Psoas muscle (tissue), 8 donors: ENCODE measurements at places on chromosomes 7 and 10. TPM values are rescaled to one million over a fixed set of nuclear protein-coding genes. Genes with fewer than 3 reads are reported as not detected.

TDRD1 gene
- total RNA-seq: not detected

DNA sequence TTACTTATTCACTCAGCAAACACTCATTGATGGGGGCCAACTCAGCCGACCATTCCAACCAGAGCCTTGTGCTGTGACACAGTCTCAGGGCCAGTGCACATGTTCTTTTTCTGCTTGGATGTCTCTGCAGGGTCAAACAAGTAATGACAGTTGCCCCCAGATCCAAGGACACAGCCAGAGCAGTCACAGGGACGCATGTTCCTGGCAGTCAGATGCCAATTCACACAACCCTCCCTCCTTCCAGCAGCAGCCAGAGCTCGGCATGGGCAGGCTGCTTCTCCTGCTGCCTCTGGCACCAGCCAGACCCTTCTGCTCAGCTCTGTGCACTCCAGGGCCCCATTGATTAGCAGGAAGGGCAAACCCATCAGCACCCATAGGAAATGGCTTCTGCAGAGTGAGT is 20.3 kb downstream of the DRGX start:
- DNase-seq: no peak

DNA sequence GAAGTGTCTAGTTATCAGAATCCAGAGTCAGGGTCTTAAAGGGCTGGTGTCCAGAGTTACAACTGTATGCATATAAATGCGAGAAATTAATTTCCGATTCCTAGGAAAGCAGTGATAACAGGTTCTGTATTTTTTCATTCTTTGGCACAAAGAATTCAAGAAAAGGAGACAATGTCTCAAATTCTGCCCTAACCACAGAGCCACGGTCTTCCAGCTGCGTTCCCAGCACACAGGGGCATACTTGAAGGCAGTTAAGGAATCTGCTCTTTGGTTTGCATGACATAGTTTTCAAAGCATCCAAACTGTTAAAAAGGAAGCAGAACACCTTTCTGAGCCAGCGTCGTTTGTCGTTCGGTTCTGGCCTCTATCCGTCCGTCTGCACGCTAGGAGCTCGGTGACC is 416.9 kb upstream of the MKI67 start:
- DNase-seq: no peak

GRCh38 chr10:69004821-69005220 is 16.2 kb downstream of the KIFBP start:
- no peak for DNase-seq

DNA sequence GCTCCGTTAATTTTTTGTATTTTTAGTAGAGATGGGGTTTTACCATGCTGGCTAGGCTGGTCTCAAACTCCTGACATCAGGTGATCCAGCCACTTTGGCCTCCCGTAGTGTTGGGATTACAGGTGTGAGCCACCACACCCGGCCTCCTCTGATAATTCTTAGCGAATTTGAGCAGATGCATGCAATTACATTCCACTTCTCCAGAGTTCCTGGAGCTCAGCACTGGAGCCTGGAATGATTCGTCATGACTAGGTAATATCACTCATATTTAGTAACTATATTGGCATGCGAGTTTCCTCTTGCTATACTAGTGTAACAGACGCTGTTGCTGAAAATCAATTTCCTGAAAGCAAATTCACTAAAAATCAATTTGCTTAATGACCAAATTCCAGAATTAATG is 86.8 kb downstream of the MKX start:
- no peak for DNase-seq

GRCh38 chr10:66752714-66753113 is 173.1 kb upstream of the LRRTM3 start:
- no peak for DNase-seq
